T follicular helper cell (primary cell): ENCODE measurements at places on chromosomes 11 and 22.

DNA sequence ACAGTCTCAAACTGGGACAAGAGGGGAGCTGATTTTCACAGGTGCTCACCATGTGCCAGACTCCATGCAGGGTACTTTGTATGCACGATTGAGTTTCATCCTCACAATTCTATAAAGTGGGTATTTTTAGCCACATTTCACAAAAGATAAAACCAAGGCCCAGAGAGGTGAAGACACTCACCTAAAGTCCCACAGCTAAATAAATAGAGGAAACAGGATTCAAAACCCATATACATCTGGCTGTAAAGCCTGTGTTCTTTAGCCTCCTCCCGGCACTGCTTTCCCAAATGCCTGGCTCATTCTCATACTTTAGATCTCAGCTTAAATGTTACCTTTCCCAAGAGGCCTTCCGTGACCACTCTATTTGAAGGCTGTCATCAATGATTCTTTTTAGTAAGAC, 13.2 kb upstream of the KCTD14 start:
- no peak for DNase-seq

DNA sequence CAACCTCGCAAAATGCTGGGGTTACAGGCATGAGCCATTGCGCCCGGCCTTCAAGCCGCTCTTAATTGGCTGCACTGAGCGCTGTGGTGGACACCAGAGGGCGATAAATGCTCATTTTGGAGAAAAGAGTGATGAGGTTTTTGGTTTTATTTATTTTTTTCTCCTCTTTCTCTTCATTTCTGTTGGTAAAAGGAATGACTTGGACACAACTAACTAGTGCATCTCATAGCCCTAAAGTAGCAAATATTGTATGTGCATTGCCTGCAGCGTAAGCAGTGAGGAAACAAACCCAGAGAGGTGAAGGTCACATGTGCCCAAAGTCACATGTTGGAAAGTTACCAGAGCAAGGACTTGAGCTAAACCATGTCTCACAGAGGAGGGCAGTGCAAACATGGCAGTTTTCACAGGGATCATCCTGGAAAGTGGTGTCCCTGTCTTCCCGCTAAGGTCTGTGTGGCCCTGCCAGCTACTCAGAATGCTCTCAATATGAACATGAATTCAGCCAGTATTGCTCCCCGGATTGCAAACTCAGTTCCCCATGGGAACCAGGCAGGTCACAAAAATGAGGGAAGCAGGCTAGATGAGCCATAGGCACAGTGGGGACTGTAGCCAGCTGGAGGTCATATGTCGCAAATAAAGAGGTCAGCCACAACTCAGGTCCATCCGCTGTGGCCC, 8.6 kb upstream of the CD82 start:
- peak; percentile 53 for DNase-seq

DNA sequence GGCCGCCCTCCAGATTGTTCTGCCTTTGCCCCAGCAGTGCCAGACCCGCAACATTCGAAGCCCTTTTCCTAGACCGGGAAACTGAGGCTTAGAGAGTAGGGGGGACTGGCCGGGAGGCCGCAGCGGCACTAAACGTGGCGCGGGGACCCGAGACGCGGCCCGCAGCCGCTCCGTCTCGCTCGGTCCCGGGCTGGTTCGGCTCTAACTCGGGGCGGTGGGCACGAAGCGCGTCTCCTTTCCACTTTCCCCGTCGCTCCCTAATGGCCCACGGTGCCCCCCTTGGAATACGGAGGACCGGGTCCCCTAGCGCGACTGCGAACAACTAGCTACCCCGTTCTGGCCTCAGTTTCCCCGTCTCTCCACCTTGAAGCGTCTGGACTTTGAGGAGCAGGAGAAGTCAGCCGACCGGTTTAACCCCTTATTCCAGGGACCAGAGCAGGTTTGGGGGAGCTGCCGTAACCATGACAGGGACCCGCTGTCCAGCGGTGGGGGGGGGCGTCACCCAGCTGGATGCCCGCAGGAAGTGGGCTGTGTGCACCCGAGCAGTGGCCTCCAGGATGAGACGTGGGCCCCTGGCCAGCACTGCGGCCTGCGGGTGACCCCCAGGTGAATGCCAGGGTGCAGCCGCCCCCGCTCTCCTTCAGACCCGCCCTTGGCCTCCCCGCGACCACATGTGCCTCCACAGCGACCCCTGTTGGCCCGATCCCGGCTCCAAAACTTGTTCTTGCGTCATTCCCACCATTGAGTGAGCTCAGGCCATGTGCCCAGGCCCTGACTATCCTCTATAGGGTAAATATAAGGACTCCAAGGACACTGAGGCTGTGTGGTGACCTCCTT, 1.1 kb downstream of the CDC42EP1 start:
- DNase-seq: peak; percentile 62

GRCh38 chr11:44564670-44565210, 723 bp upstream of the CD82 start:
- no peak for DNase-seq

GRCh38 chr11:115660030-115660805, 156.0 kb upstream of the CADM1 start:
- no peak for DNase-seq
